ENCODE measurements at places on chromosomes 1 and 21. TPM values are rescaled to one million over a fixed set of nuclear protein-coding genes. Genes with fewer than 3 reads are reported as not detected.

The CDK11B gene
- 3.8 TPM for total RNA-seq

The HSF2BP gene
- 16.6 TPM for total RNA-seq

The KLF17 gene
- 0.24 TPM for total RNA-seq

The MYOC gene
- total RNA-seq: not detected

The PRR9 gene
- not detected for total RNA-seq

The KRTAP22-2 gene
- total RNA-seq: not detected

The CELF3 gene
- not detected for total RNA-seq

The CADM3 gene
- total RNA-seq: not detected
